ENCODE measurements at places on chromosomes 6 and 20.

DNA sequence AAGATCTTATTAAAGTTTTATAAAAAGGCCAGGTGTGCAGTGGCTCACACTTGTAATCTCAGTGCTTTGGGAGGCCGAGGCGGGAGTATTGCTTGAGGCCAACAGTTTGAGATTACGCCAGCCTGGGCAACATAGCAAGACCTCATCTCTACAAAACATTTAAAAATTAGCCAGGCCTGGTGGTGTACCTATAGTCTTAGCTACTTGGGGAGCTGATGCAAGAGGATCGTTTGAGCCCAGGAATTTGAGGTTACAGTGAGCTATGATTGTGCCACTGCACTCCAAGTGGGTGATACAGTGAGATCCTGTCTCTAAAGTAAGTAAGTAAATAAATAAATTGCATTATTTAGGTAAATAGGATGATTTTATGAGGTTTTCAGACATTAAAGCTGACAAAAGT lies 183.2 kb downstream of the ISM1 start:
- no peak for DNase-seq

DNA sequence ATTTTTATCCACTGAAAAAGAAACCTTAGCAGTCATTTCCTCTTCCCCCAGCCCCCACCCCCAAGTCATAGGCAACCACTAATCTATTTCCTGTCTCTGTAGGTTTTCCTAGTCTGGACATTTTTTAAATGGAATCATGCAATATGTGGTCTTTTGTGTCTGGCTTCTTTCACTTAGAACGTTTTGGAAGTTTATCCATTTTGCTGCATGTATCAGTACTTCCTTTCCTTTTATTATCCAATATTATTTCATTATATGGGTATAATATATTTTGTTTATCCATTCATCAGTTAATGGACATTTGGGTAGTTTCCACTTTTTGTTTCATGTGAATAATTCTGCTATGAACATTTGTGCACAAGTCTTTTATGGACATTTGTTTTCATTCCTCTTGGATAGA lies 99.3 kb upstream of the BMP5 start:
- no peak for DNase-seq

DNA sequence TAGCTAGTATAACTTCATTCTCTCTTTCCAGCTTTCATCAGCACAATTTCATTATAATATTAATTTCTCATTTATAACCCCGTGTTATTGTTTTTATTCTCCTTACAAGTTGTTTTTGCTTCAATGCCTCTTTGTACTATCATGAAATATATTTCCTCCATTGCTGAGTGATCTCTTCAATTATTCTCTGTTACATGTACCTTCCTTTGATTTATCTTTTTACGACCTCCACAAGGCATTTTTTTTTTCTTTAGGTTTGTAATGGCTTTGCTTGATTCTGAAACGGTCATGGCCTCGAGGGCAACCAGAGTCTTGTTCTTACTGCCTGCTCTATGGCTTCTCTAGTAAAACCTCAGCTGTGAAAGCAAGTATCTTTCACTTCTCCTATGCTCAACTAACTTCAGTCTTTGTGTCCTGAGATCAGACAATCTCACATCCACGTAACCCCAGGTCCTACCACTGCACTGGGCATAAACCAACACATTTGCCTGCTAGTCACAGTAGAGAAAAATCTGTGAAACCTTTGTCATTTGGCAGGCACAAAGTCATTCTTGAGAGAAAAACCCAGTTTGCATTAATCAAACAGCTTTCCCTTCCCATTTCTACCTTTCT lies 119.9 kb downstream of the UST start:
- no peak for DNase-seq

DNA sequence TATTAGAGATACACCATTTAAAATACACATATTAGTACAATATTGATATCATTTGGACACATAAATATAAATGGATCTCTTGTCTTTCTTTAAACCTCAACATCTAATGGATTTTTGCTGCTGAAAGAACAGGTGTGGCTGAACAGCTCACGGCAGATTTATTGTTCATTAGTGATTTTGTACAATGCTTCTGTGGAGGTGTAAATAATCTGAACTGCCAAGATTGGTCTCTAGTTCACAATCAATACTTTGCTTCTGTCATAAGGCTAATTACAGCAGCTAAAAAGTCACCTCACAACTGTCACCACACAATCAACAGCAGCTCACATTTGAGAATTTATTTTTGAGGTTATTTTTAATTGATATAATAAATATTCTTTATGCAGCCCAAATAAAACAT lies 162.0 kb upstream of the SIM1 start:
- no peak for DNase-seq

DNA sequence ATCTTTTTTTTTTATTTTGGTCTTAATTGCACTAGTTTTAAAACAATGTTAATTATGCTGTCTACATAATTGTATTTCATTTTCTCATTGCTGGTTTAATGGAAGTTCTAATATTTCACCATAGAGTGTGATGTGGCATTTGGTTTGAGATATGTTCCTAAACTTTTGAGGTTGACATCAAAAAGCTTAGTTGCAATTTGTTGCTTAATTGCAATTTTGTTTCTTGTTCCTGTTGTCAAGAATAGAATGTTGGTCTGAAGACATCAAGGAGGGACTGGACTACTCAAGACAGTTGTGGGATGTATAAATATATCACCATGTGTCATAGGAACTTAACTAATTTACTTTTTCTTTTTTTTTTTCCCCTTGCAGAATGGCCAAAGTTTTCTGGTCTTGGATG lies 12.5 kb downstream of the HSF2 start:
- no peak for DNase-seq

DNA sequence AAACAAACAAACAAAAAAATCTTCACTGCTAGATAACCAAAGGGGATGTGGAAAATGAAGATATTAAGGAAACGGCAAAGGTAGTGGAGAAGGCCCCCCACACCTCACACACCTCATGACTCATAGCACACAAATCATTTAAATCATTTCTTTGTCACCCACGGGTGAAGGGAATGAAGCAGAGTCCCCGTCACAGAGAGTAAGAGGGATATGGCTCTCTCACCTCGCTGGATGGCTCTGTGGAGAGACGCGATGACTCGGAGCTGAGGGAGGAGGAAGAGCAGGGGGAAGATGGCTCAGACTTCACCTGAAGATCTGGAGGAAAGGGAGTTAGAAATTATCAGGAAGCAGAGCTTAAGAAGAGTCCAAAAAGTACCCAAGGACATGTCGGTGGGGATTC lies 1.2 kb downstream of the ATF6B start:
- no peak for DNase-seq

DNA sequence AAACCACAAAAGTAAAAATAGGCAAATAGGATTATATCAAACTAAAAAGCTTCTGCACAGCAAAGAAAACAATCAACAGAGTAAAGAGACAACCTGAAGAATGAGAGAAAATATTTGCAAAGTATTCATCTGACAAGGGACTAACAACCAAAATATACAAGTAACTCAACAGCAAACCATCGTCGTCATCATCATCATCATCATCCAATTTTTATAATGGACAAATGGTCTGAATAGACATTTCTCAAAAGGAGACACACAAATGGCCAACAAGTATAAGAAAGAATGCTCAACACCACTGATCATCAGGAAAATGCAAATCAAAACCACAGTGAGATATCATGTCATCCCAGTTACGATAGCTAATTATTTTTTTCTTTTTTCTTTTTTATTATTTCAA lies 62.0 kb downstream of the ANKEF1 start:
- no peak for DNase-seq

All from HEK293T (cell line).